ENCODE measurements at places on chromosomes 7 and 10.

GRCh38 chr7:107384025-107384424 lies 85.8 kb upstream of the GPR22 start:
- DNase-seq = no peak

- no peak for DNase-seq
These were observed 15.5 kb upstream of the SP4 start for GRCh38 chr7:21412410-21412851.

- no peak for DNase-seq
These were observed 69.0 kb upstream of the RAB11FIP2 start for GRCh38 chr10:118115701-118116100.

GRCh38 chr10:83713423-83713822 lies 425.9 kb upstream of the GHITM start:
- no peak for DNase-seq

DNA sequence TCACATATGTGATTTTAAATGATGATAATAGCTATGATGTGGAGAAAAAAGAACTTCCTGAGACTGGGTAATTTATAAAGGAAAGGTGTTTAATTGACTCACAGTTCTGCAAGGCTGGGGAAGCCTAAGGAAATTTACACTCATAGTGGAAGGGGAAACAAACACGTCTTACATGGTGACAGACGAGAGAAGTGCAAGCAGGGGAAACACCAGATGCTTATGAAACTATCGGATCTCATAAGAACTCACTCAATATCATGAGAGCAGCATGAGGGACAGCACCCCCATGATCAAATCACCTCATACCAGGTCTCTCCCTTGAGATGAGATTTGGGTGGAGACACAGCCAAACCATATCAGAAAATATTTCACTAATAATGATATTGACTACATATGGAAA lies 4.1 kb upstream of the LIPN start:
- DNase-seq = no peak

DNA sequence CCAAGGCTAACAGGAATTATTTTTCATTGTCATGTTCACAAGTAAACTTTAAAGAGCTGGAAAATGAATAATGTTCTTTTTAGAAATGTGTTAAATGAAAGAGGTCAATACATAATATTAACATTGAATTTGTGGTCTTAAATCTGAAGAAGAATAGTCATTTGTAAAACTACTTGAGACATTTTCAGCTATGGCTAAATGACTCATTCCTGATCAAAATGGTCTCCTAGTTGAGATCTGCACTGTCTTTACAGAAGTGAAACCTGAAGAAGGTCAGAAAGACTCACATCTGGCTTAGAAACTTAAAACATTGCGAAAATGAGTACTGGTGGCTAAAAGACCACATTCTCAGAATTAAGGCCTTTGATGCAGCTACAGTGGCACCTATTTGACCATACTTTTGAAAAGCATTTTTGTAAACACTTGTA lies 5.9 kb downstream of the PIK3CG start:
- DNase-seq = no peak

DNA sequence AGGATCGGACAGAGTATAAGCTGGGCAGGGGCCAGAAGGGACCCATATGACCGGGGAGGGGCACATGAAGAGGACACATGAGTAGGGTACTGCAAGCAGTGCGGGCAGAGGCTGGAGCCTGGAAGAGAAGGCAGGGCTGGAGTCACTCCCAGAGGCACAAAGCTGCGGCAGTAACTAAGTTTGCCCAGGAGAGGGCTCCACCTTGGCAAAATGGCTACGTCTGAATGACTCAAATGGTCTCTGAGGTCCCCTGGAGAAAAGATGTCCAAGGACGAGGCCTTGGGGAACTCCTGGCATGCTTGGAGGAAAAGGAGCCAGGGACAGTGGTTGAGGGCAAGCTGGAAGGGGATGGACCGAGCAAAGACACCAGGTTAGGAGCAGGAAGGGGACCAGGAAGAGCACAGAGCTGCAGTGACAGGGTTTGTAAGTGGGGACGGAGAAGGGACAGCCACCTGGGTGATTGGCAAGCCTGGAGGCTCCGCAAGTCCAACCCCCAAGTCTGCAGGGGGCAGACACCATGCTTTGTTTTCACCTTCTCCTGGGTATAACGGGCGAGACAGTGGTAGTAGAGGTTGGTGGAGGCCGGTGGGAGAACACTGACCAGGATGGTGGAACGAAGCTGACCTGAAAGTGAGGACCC lies 43.1 kb upstream of the LBX1 start:
- peak; percentile 37 for DNase-seq

DNA sequence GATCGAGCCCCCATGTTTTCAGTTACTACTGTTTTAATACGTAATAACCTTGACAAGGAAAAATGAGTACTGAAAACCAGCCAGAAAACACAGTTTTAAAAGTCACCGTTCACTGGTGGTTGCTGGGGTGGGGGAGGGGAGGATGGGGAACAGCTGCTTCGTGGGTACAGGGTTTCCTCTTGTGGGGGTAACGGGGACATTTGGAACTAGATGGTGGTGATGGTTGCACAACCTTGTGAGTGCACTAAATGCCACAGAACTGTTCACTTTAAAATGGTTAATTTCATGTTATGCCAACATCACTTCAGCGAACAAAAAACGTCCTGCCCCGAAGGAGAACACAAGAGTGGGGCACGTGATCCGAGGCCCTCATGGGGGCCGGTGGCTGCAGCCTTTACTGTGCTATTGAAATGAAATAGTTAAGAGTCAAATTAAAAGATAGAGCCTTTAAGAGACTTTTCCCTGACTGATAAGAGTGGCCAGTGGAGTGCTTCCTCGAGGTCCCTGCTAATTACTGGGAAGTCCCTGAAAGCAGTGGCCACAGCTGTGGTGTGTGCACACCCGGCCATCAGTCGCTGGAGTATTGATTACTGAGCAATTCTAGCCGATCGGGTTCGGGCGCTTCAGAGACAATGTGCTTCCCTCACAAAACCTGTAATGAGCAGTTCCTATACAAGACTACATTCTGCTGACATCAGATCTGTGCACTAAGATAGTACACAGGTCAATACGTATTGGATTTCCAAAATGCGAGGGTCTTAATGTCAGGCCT lies 80.3 kb downstream of the EBF3 start:
- no peak for DNase-seq

DNA sequence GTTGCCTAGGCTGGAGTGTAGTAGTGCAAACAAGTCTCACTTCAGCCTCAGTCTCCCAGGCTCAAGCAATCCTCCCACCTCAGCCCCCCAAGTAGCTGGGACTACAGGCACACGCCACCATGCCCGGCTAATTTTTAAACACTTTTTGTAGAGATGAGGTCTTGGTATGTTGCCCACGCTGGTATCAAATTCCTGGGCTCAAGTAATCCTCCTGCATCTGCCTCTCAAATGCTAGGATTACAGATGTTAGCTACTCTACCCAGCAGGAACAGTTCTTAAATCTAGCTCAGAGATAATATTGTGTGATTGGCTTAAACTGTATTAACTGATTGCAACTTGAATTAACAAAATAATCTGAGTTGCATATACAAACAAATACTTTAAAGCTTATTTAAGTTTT lies 82.9 kb downstream of the CDK14 start:
- DNase-seq = no peak

- DNase-seq = no peak
These were observed 204.7 kb downstream of the TAX1BP1 start for GRCh38 chr7:27944643-27945042.

GRCh38 chr7:77944183-77945182 lies 145.9 kb downstream of the PHTF2 start:
- DNase-seq = no peak

DNA sequence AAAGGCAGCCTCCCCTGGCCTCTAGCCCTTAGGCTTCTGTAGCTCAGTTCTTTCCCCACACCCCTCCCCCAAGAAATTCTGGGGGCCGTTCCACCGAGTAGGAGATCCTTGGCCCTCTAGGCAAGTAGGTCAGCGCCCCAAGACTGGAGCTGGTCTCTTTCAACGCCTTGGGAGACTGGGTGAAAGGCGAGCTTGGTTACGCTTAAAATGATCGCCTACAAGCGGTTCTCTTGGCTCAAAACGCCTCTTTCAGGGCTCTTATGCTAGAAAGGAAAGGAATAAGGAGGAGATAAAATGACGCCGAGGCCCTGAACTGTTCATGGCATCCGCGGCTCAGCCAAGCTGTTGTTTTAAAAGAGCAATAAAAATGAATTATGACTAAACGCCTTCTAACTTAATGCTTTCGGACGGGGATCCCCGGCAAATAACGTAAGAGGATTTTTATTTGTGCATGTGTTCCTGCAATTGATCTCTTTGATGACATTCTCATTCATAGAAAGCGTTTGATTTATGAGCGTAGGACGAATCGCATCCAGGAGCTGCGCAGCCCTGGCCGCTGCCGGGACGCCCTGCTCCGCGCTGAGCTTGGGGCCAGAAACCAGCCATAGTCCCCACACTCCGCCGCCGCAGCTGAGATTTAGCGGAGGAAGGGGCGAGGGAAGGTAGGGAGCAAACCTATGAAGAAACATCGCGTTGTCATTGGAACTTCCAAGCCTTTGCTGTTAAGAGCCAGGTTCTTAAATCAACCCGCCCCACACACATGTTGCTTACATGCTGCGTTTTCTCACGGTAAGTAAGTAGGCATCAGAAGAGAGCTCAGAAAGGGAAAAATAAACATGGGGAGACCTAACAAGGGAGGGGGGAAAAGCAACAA lies 3.0 kb upstream of the HOXA1 start:
- DNase-seq = no peak

- DNase-seq = no peak
These were observed 24.3 kb downstream of the SLC29A3 start for GRCh38 chr10:71343392-71343773.

GRCh38 chr10:90179696-90180407 lies 478.5 kb downstream of the KIF20B start:
- no peak for DNase-seq

GRCh38 chr7:36286688-36287087 lies 103.0 kb upstream of the ANLN start:
- no peak for DNase-seq

- no peak for DNase-seq
These were observed 68.6 kb downstream of the UNCX start for GRCh38 chr7:1301054-1301881.
